ENCODE measurements at places on chromosomes 13 and 19.

- DNase-seq = no peak
These were observed 1251.9 kb upstream of the SLC10A2 start for GRCh38 chr13:104318121-104318520.

DNA sequence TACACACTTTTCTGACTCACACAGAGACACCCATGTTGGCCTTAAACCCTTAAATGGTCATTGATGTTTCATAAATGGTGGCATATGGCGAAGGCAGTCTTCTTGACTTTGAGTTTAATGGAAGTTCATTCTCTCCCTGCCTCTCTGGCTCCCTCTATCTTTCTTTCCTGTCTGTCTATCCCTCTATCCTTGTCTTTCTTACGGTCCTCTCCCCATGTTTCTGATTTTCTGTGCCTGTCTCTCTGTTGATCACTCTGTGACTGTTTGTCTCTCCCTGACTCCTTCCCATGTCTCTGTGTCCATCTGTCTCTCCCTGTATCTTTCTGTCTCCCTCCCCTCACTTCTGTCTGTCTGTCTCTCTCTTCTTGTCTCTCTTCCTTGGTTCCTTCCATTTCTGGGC, 43.2 kb upstream of the SHKBP1 start:
- no peak for DNase-seq

GRCh38 chr19:5679289-5680083, 830 bp downstream of the MICOS13 start:
- DNase-seq = no peak

DNA sequence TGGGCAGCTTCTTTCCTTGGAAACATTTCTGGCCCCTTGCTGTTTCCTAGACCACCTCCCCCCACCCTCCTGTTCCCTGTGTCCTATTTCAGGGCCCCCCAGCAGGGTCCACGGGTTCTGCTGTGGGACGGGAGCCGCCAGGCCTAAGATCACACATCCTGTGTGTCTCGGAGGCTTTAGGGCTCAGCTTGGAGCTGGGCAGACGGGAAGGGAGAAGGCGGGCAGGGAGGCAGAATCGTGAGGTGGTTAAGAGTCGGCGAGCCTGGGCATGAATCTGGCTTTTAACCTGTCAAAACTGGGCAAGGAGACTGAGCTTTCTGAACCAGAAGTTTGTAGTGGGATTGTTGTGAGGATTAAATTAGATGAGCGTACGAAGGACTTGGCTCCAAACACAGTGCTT, 4.8 kb downstream of the KCNC3 start:
- no peak for DNase-seq

- DNase-seq = no peak
These were observed 17.5 kb downstream of the ATP7B start for GRCh38 chr13:51993713-51994112.

DNA sequence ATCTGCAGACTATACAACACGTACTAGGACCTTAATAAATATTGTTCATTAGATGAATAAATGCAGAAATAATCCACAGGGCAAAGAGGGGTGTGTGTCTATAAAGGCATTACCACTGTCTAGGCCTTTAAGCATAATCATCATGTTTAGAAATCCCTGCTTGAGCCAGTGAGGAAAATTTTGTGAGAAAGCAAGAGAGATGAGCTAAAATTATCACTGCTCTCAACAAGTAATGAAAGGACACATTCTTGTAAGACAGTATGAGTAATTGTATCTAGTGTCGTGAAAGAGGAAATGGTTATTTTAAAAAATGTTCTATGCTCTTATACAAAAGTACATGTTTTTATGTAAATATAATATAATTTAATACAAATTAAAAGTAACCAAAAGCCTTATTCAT, 1699.4 kb downstream of the PCDH9 start:
- DNase-seq = no peak

GRCh38 chr19:50059045-50059444, 33.2 kb downstream of the ZNF473 start:
- no peak for DNase-seq

GRCh38 chr19:35483089-35483488, 7.2 kb downstream of the KRTDAP start:
- no peak for DNase-seq

DNA sequence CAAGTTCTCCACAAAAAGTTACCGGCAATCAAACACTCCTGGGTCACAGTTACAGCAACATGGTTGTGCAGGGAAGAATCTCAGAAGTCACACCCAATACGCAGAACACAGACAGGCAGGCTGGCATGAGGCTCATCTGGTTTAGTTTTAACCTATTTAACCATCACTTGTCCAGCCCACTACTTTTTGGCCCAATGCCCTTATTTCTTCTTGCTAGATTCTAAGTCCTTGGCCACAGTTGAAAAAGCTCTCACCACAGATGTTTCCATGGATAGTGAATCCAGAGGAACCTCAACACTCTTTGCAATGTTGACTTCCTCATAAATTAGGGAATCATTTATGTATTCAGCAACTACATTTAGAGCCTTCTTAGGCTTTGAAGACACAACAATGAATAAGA, 50.7 kb upstream of the FNDC3A start:
- no peak for DNase-seq

Measured in NCI-H2029 treated with DMSO at 0.1 percent for 48 hours (cell line).